Cardiac muscle cell (in vitro differentiated cells and primary cell): ENCODE measurements at places on chromosomes 13 and 19. TPM values are rescaled to one million over a fixed set of nuclear protein-coding genes. Genes with fewer than 3 reads are reported as not detected.
A peak's percentile ranks its signal among the peaks of the same experiment; 100 is the strongest.

DNA sequence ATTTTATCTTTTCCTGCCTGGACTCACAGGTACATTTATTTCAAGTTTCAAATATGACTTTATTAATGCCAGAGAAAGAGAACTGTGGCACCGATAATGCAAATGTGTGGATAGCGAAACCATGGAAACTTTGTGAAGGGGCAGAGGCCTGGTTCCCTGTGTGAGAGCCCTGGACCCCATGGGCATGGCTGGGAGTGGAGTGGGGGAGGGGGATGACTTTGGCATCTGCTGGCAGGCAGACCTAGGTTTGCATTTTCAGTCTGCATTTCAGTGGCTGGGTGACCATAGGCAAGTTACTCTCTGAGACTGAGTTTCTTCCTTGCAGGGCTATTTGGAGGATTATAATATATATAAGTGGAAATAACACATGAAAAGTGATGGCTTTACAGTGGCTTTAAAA, 163.8 kb upstream of the TMTC4 start:
- no peak overlapping the region for H3K27ac ChIP-seq
- no peaks in the 10 kb centered on the region for H3K27me3 ChIP-seq
- no peak for DNase-seq

DNA sequence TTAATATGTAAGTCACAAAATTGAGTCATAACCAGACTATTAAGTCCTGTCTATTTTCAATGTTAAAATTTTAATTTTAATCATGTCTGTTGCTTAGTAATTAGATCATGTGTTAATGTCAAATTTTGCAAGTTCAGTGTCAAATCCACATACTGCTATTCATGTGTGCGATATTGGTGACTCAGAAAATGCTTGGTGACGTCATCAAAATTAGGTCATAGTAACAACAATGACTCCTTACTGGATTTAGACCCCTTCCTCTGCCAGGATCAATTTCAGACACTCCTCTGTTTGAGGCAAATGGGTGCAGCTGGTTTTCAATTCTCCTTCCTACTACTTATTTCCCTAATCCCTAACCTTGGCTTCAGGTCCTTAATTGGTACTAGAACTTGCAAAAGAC, 1394.3 kb upstream of the SLC10A2 start:
- no peaks in the 10 kb centered on the region for H3K36me3 ChIP-seq
- no peaks in the 10 kb centered on the region for H3K4me1 ChIP-seq
- H3K4me3 ChIP-seq, result no peak overlapping the region
- peak; percentile 14 for DNase-seq
- H3K27ac ChIP-seq, result no peak overlapping the region

MRPS31 gene
- 39.2 and 39.6 TPM in 2 replicates for total RNA-seq

DNA sequence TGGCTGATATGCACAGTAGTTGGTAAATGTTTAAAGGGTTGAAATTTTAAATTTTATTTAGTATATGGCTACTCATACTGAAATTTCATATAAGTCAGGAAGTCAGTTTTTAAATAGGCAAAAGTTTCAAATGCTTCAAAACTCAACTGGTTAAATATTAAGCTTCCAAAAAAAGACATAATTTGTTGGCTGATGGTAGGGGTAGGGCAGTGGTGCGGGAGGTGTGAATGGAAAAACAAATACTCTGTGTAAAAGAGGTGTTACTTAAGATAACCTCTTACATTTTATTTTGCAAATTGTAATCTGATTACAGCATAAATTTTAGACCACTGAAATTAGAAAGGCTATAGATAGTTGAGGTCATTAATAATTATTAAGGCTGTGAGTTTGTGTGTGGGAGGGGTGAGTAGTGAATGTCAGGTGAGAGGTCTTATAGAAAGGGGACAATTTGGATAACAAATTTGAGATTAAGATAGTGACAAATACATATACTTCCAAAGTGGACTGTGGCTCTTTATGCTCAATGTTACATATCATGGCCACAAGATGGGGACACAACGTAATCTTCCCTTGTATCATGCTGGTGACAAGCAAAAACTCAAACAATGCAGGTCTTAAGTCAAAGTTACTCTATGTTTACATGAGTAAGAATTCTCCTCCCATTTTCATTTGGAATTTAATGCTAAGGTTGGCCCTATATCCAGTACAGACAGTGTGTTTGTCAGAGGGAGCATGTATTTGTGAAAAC, 36.6 kb upstream of the OXGR1 start:
- H3K27me3 ChIP-seq, result no peaks in the 10 kb centered on the region
- no peaks in the 10 kb centered on the region for H3K4me1 ChIP-seq
- peak; percentile 83 for DNase-seq
- H3K4me3 ChIP-seq, result no peak overlapping the region
- no peaks in the 10 kb centered on the region for H3K36me3 ChIP-seq

DNA sequence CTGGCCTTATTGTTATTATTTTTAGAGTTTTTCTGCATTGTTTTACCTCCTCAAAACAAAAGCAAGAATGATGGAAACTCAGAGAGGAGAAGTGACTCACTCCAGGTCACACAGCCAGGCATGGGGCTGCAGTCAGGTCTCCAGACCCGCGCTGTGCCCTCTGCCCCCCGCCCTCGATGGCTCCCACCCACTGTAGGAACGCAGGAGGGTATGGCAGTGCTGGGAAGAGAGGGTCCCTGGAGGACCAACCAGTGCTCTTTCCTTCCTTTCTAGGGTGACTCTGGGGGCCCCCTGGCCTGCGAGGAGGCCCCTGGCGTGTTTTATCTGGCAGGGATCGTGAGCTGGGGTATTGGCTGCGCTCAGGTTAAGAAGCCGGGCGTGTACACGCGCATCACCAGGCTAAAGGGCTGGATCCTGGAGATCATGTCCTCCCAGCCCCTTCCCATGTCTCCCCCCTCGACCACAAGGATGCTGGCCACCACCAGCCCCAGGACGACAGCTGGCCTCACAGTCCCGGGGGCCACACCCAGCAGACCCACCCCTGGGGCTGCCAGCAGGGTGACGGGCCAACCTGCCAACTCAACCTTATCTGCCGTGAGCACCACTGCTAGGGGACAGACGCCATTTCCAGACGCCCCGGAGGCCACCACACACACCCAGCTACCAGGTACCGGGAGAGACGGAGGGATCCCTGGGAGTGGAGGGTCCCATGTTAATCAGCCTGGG, 5.6 kb downstream of the TIMM13 start:
- peaks cover 7% of the 10 kb centered on the region for H3K4me1 ChIP-seq
- H3K36me3 ChIP-seq, result no peaks in the 10 kb centered on the region
- no peaks in the 10 kb centered on the region for H3K27me3 ChIP-seq
- no peak for DNase-seq
- H3K4me3 ChIP-seq, result no peak overlapping the region

DNA sequence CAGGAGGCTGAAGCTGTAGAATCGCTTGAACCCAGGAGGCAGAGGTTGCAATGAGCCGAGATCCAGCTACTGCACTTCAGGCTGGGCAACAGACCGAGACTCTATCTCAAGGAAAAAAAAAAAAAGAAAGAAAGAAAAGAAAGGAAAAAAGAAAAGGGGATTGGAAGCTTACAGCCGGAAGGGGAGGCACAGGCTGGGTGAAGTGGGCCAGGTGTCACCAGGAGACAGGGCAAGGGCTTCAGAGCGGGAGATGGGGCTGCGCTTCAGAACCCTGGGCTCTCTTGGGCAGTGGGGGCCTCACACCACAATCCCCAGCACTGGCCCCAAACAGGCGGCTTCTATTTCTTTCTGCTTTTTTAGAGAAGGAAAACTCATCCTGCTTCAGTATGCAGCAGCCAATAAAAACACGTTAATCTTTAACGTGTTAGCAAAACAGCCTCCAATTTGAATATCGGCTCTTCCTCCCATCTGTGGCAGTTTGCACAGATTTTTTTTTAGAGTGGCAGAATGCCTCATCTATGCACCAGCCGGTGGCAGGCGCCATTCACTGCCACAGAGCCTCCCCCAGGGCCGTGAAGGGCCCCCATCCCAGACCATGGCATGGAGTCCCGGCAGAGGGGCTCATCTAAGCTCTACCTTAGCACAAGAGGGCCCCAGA, 46.6 kb upstream of the C19orf12 start:
- no peak for DNase-seq
- H3K4me3 ChIP-seq, result no peak overlapping the region
- no peaks in the 10 kb centered on the region for H3K36me3 ChIP-seq
- H3K27me3 ChIP-seq, result no peaks in the 10 kb centered on the region
- H3K27ac ChIP-seq, result no peak overlapping the region

ZNF888 gene
- total RNA-seq, result 1.1 and 7.3 TPM in 2 replicates

SIGLEC8 gene
- not detected in 2 replicates for total RNA-seq

FRY gene
- 8.9 and 13.2 TPM in 2 replicates for total RNA-seq

SMIM17 gene
- total RNA-seq, result 1.4 TPM in 1 of 2 replicates, not detected in the other

YJEFN3 gene
- total RNA-seq, result 10.6 and 12.5 TPM in 2 replicates

- no peak overlapping the region for H3K4me3 ChIP-seq
- no peaks in the 10 kb centered on the region for H3K27me3 ChIP-seq
- peaks cover 16% of the 10 kb centered on the region for H3K4me1 ChIP-seq
- no peak for DNase-seq
- H3K27ac ChIP-seq, result peak overlapping the region; percentile 89
- H3K36me3 ChIP-seq, result peaks cover under 1% of the 10 kb centered on the region
These were observed 26.8 kb downstream of the ZNF350 start for GRCh38 chr19:51959791-51960190.

PPAN gene
- total RNA-seq, result 51.0 and 67.3 TPM in 2 replicates

TMEM255B gene
- total RNA-seq, result 0.46 TPM in 1 of 2 replicates, not detected in the other

SLC25A15 gene
- total RNA-seq, result 36.4 and 36.5 TPM in 2 replicates

- H3K4me1 ChIP-seq, result no peaks in the 10 kb centered on the region
- no peak overlapping the region for H3K4me3 ChIP-seq
- no peak for DNase-seq
- no peaks in the 10 kb centered on the region for H3K27me3 ChIP-seq
- no peaks in the 10 kb centered on the region for H3K36me3 ChIP-seq
These were observed 184.9 kb downstream of the DACH1 start for GRCh38 chr13:71681901-71682613.

ZNF235 gene
- 4.8 and 4.9 TPM in 2 replicates for total RNA-seq

DNA sequence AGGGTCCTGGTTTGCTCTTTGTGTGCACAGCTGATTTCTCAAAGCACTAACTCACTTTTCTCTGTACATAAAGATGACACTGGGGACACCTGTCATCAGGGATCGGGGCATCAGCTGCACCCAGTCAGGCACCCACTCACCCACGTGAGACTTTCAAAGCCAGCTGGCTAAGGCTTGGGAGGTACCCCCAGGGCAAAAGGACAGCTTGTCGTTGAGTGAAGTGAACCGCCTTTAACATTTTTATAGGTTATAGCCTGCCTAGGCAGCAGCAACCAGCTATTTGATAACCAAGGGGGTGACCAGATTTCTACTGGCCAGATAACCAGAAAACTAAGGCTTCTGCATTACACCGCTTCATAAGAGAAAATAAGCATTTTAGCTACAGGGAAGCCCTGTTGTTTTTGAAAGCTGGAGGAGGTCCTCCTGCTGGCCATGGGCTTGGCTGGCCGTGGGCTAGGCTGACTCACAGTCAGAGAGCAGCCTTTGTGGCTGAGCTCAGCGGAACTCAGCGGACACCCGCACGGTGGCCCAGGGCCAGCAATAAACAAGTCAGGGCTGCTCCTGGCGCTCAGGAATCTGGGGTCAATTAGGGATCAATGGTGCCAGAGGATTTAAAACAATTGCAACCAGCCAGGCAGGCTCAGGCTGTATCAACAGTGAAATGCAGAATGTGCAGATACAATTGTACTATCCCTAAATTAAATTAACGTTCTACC, 57.1 kb downstream of the ALOX5AP start:
- H3K27me3 ChIP-seq, result no peaks in the 10 kb centered on the region
- no peak overlapping the region for H3K4me3 ChIP-seq
- no peak overlapping the region for H3K27ac ChIP-seq
- no peaks in the 10 kb centered on the region for H3K36me3 ChIP-seq

GRCh38 chr13:73891805-73892204, 242.4 kb downstream of the KLF12 start:
- no peaks in the 10 kb centered on the region for H3K36me3 ChIP-seq
- no peak overlapping the region for H3K27ac ChIP-seq
- no peaks in the 10 kb centered on the region for H3K27me3 ChIP-seq
- peaks cover 8% of the 10 kb centered on the region for H3K4me1 ChIP-seq
- no peak overlapping the region for H3K4me3 ChIP-seq

DNA sequence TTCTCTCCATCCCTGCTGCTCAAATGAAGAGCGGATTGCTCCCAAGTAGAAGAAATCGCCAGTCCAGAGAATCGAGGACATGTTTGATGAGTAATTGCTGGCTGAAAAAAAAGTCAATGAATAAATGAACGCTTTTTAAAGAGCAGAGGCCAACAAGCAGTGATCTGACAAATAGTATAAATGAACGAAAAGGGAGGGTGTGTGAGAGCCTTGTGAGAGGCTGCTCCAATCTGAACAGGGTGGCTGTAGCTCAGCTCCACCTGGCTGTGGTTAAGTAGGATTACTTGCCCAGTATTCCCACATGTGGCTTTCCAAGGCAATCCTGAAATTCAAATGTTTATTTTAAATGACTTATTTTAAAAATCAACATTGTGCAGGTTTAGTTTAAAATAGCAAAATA, 117.1 kb downstream of the TSHZ3 start:
- DNase-seq, result no peak
- peaks cover 34% of the 10 kb centered on the region for H3K27me3 ChIP-seq
- no peak overlapping the region for H3K27ac ChIP-seq
- H3K36me3 ChIP-seq, result no peaks in the 10 kb centered on the region

DNA sequence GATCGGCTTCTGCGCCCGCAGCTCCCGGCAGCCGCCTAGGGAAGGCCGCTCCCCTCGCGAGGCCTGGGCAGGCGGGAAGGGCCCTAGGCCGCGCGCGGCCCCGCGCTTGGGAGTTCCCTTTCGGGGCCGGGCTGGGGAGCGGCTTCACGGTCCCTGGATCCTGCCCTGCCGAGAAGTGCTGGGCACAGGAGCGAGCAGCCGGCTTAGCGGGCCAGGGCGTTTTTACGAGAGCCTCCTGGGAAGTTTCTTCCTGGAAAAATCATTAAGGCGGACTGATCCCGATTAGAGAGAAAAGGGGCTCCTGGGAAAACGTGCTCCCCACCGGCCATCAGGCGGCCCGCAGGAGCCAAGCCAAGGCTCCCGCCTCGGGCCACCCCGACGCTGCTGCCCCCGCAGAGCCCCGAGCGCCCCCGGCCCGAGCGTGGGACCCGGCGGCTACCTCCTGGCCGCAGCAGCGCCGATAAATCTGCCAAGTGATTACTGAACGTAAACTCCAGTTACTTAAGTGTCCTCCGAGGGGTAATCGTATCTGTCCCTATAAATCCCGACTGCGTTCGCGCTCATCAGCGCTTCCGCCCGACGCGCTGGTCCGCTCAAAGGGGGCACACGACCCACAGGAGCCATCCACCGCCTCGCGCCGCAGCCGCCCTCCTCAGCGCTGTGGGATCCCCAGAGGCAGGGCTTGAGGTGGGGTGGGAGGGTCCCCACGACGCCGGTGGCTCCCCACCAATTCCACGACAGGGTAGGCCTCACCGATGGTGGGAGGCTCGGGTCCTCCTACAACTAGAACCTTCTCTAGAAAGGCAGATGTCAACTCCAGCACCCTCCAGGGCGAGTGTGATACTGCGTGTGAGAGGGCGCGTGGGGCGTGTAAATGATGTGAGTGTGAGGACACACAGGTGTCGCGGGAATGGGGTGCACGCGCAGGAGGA, 2.8 kb downstream of the ZIC5 start:
- H3K27me3 ChIP-seq, result peaks cover 85% of the 10 kb centered on the region
- H3K4me3 ChIP-seq, result peak overlapping the region; percentile 41
- H3K27ac ChIP-seq, result no peak overlapping the region
- no peak for DNase-seq
- H3K4me1 ChIP-seq, result no peaks in the 10 kb centered on the region

AXL gene
- total RNA-seq, result 62.7 and 68.5 TPM in 2 replicates

GRCh38 chr19:18562086-18562485, 4.4 kb downstream of the KXD1 start:
- peaks cover 3% of the 10 kb centered on the region for H3K4me1 ChIP-seq
- no peak for DNase-seq
- no peak overlapping the region for H3K27ac ChIP-seq
- H3K36me3 ChIP-seq, result peaks cover 10% of the 10 kb centered on the region
- H3K4me3 ChIP-seq, result no peak overlapping the region
- no peaks in the 10 kb centered on the region for H3K27me3 ChIP-seq

RGL3 gene
- 29.2 and 52.1 TPM in 2 replicates for total RNA-seq

MUC16 gene
- not detected in 2 replicates for total RNA-seq
